ENCODE measurements at places on chromosomes 4 and X.

DNA sequence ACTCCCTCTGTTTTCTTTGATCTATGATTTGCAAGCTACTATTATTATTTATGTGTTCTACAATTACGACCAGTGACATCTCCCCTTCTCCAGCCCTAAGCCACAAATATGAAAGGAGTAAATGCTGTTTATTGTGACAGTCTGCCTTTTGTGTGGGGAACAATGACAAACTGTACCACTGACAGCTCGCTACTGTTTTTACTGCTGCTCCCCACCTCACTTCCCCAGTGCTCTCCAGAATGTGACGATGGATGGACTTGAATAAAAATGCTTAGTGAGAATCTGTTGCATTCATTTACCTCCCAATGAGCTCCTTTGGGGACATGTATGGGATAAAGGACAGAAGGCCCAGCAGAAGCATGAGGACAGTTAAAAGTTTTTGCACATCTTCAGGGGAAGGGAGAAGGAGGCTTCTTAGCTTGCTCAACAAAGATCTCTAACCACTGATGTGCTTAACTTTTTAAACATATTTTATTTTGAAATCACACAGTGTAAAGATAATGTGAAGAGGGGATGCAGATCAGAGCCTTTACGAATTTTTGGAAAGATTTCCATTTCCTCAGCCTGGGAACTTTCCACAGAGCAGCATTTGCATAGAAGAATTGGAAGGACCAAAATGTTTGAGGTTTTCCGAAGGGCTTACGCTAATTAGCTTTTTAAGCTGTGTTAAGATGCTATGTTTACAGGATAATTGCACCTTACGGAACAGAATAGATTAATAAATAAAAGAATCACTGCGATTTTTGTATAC is 485.1 kb upstream of the TENM3 start:
- DNase-seq: no peak

GRCh38 chrX:24662352-24662751 is 15.2 kb upstream of the PCYT1B start:
- no peak for DNase-seq

DNA sequence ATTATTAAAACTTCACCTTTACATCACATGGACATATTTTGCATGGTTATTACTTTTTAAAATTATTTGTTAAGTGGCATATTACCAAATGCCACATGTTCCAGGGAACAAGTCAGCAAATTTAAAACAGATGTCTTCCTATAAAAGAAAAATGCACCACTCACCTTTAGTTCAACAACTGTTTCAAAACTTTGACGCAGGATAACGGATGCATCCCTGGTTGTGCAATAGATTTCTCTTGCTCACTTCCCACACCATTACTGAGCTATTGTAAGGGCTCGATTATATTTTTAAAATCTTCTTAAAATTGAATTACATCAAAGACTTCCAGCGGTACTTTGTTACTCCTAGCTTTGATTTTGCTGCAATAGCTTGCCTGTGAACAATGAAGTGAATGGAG is 93.0 kb upstream of the ARHGAP24 start:
- DNase-seq: no peak

GRCh38 chrX:122439831-122440230 is 744.2 kb upstream of the GRIA3 start:
- DNase-seq: no peak

- no peak for DNase-seq
These were observed 352.3 kb downstream of the PDGFC start for GRCh38 chr4:156619154-156619934.

- no peak for DNase-seq
These were observed 103.9 kb downstream of the PDS5A start for GRCh38 chr4:39873823-39874222.
